ENCODE measurements at places on chromosomes 3 and 15.

- DNase-seq, result no peak
Observed at GRCh38 chr3:60652829-60653228, 598.4 kb downstream of the FHIT start.

GRCh38 chr3:183295211-183295610 is 42.2 kb downstream of the B3GNT5 start:
- peak; percentile 96 for DNase-seq

DNA sequence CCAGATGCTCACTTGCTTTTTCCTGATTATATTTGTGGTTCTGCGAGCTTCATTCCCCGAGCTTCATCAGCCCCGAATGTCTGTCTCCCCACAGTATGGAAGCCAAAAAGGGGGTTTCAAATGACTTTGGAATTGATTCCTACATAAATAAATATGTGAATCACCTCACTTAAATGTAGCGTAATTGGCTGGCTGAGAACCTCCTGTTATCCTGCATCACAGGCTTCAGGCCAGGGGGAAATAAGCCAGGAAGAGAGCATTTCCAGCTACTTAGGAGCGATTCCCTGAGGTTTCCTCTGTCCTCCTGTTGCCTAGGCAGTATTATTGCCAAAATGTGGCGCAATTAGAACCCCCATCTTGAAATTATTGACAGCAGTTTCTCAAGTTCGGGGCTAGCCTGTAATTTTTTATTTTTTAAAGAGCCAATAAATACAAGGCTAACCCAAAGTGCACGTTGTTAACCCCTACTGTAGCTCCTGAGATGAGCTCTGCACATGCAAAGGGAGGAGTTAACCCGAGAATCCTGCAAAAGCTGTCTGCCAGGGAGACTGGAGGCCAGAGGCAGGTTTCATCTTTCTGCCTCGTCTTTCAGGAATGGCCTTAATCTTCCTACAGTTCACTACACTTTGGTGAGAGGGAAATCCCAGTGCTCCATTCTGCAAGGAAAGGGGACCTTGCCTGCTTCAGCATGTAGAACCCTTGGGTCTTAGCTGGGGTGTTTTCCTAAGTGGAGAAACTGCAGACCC is 148.2 kb downstream of the ADAMTS9 start:
- DNase-seq, result no peak

DNA sequence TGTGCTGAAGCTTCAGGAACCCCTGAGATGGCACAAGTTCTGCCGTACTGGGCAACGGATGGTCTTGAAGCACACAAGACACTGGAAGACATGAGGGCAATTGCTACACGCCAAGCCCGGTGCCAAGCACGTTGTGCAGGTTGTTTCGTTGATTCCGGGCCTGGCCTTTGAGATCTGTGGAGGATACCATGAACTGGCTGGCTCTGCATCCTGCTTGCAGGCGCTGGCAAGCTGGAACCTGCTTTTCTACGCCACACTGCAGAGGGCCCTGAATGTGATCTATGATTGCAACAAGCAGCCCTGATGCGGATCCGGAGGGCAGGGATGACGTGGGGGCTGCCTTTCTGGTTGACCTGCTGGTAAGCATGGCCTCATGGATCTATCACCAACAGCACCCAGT is 262.5 kb upstream of the ATP10A start:
- DNase-seq, result no peak

DNA sequence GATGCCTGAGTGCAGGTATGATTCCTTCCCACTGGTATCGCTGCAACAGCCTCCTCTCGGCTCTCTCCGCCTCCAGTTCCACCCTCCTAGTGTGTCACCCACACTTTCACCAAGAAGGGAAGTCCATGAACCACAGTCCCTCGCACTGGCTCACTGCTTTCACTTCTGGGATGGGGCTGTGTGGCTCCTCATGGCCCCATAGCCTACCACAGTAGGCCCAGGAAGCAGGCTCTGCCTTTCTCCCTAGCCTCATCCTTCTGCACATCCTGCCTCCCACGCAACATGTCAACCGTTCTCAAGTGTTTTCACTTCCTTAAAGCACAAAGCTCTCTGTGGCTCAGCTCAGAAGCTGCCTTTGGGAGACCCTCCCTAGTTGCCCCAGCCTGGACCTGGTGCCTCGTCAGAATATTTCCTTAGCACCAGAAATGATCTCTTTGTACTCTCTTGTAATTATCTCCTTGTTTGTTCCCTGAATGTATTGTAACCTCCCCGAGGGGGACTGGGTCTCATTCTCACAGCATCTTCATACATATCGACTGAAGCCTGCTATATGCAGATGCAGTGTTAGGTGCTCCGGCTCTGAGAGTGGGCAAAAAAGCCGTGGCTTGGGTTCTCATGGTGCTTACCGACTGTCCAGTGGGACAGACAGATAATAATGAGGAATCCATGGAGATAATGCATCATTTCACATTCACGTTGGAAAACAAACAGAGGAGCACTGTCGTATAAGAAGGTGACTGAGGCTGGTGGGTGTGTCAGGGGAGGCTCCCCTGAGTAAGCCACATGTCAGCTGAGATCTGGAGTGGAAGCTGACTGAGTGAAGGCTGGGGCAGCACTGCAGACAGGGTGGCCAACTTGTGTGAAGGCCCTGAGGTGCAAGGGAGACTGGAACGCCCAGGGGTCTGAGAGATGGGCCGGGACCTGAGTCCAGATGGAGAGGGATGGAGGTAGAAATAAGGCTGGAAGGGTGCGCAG is 107.1 kb downstream of the DGKG start:
- peak; percentile 78 for DNase-seq
